Sigmoid colon (tissue), 7 donors: ENCODE measurements at places on chromosomes 16 and 17. TPM values are rescaled to one million over a fixed set of nuclear protein-coding genes. Genes with fewer than 3 reads are reported as not detected.

ENKD1 gene
- total RNA-seq = 24.2 TPM

CACNG1 gene
- total RNA-seq = not detected

G6PC1 gene
- not detected for total RNA-seq

P2RX1 gene
- 15.5 TPM for total RNA-seq

RGS11 gene
- total RNA-seq = 24.9 TPM

CDT1 gene
- total RNA-seq = not detected

CD300H gene
- not detected for total RNA-seq

TXNDC11 gene
- 26.0 TPM for total RNA-seq

HID1 gene
- 7.1 TPM for total RNA-seq

- DNase-seq = peak; percentile 63
- peak overlapping the region; percentile 91 for H3K27ac ChIP-seq
- H3K4me3 ChIP-seq = peak overlapping the region; percentile 42
- peaks cover 8% of the 10 kb centered on the region for H3K36me3 ChIP-seq
Measured at GRCh38 chr17:28645576-28645939, 600 bp upstream of the BLTP2 start.

DNA sequence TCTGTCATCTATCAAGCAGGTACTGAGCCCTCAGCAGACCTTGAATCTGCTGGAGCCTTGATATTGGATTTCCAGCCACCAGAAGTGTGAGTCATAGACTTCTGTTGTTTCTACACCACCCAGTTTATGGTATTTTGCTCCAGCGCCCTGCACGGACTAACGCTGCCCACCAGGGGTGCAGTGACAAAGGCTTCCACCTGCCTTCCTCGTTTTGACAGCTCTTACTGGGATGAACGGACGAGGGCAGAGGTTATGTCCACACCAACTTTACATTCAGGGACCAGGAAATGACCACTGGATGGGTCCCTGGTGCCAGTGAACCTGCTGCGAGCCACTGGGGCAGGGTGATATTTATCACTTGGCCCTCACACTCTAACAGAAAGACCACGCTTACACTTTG is 66.6 kb upstream of the CBX4 start:
- H3K27me3 ChIP-seq = no peaks in the 10 kb centered on the region
- no peak for DNase-seq
- no peaks in the 10 kb centered on the region for H3K4me1 ChIP-seq

- peak overlapping the region; percentile 88 for H3K27ac ChIP-seq
- H3K36me3 ChIP-seq = no peaks in the 10 kb centered on the region
- H3K4me1 ChIP-seq = peaks cover 76% of the 10 kb centered on the region
- peak; percentile 90 for DNase-seq
- no peak overlapping the region for H3K4me3 ChIP-seq
Measured at GRCh38 chr17:47279062-47279801, 25.6 kb downstream of the ITGB3 start.

- no peaks in the 10 kb centered on the region for H3K27me3 ChIP-seq
- H3K27ac ChIP-seq = no peak overlapping the region
- peaks cover 88% of the 10 kb centered on the region for H3K36me3 ChIP-seq
- DNase-seq = no peak
- no peak overlapping the region for H3K4me3 ChIP-seq
Measured at GRCh38 chr16:71676236-71676635, 48.3 kb downstream of the PHLPP2 start.

GRCh38 chr17:574061-574460 is 140.6 kb downstream of the VPS53 start:
- DNase-seq = peak; percentile 71
- H3K36me3 ChIP-seq = no peaks in the 10 kb centered on the region
- no peaks in the 10 kb centered on the region for H3K4me1 ChIP-seq

- DNase-seq = no peak
- H3K4me3 ChIP-seq = no peak overlapping the region
- peaks cover 4% of the 10 kb centered on the region for H3K27me3 ChIP-seq
- H3K27ac ChIP-seq = no peak overlapping the region
- no peaks in the 10 kb centered on the region for H3K36me3 ChIP-seq
Measured at GRCh38 chr17:76877437-76877836, 9.2 kb downstream of the MGAT5B start.

GRCh38 chr17:49829026-49829425 is 18.8 kb downstream of the TAC4 start:
- no peaks in the 10 kb centered on the region for H3K27me3 ChIP-seq
- no peak overlapping the region for H3K4me3 ChIP-seq
- peaks cover 36% of the 10 kb centered on the region for H3K36me3 ChIP-seq
- DNase-seq = no peak
- no peaks in the 10 kb centered on the region for H3K4me1 ChIP-seq

GRCh38 chr17:16488186-16488967 is 3.6 kb downstream of the LRRC75A start:
- no peaks in the 10 kb centered on the region for H3K27me3 ChIP-seq
- H3K36me3 ChIP-seq = no peaks in the 10 kb centered on the region
- no peak overlapping the region for H3K27ac ChIP-seq
- no peak for DNase-seq
- H3K4me3 ChIP-seq = no peak overlapping the region
- peaks cover 55% of the 10 kb centered on the region for H3K4me1 ChIP-seq

- no peak overlapping the region for H3K27ac ChIP-seq
- DNase-seq = no peak
- H3K4me3 ChIP-seq = no peak overlapping the region
- H3K36me3 ChIP-seq = no peaks in the 10 kb centered on the region
Measured at GRCh38 chr16:89031715-89032659, 55.0 kb upstream of the CBFA2T3 start.

DNA sequence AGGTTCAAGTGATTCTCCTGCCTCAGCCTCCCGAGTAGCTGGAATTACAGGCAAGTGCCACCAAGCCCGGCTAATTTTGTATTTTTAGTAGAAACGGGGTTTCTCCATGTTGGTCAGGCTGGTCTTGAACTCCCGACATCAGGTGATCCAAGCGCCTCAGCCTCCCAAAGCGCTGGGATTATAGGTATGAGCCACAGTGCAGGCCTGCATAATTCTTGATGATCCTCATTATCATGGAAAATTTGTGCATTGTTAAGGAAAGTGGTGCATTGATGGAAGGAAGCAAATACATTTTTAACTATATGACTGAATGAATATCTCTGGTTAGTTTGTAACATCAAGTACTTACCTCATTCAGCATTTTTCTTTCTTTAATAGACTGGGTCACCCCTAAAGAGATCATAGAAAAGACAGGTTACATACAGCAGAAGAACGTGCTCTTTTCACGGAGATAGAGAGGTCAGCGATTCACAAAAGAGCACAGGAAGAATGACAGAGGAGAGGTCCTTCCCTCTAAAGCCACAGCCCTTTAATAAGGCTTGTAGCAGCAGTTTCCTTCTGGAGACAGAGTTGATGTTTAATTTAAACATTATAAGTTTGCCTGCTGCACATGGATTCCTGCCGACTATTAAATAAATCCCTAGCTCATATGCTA is 38.1 kb downstream of the RND2 start:
- no peak overlapping the region for H3K27ac ChIP-seq
- no peak overlapping the region for H3K4me3 ChIP-seq
- H3K27me3 ChIP-seq = no peaks in the 10 kb centered on the region
- no peaks in the 10 kb centered on the region for H3K36me3 ChIP-seq
- no peaks in the 10 kb centered on the region for H3K4me1 ChIP-seq

DNA sequence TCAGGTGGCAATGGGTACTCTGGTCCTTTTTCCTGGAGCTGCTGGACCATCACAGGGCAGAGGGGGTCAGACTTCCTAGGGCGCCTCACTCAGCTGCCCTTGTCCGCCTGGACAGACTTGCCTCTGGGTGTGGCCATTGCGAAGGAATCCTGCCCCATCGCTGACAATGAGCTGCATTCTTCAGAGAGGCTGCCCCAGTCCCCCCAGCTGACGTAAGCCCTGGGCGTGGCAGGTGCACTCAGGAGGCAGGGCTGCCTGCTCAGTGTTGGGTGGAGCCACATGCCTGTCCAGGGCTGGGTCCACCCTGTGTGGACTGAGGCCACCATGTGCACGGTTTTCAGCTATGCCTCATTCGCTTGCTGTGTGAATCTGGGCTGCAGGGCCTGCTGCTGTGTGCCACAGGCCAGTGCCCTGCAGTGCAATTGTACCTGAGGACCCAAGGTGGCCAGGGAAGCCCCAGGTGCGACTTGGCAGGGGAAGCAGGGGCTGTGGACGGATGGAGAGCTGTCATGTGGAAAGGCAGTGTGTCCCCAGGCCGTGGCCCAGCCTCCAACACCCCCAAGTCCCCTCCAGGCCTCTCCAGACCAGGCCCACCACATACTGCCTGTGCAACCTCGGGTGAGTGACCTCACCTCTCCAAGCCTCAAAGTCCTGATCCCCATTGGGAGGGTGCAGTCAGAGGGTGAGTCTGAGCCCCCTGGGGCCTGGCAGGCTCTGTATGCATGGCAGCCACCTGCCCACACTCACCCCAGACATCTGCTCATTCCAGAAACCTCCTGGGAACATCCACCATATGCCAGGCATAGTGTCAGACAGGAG is 14.0 kb upstream of the MPRIP start:
- peak; percentile 75 for DNase-seq
- no peak overlapping the region for H3K4me3 ChIP-seq
- H3K4me1 ChIP-seq = no peaks in the 10 kb centered on the region
- no peaks in the 10 kb centered on the region for H3K36me3 ChIP-seq
- H3K27me3 ChIP-seq = no peaks in the 10 kb centered on the region
- H3K27ac ChIP-seq = no peak overlapping the region

- no peaks in the 10 kb centered on the region for H3K4me1 ChIP-seq
- no peaks in the 10 kb centered on the region for H3K36me3 ChIP-seq
- H3K4me3 ChIP-seq = no peak overlapping the region
- no peak overlapping the region for H3K27ac ChIP-seq
- H3K27me3 ChIP-seq = no peaks in the 10 kb centered on the region
- DNase-seq = no peak
Measured at GRCh38 chr17:10336393-10336792, 36.4 kb downstream of the MYH13 start.

- H3K36me3 ChIP-seq = no peaks in the 10 kb centered on the region
- no peaks in the 10 kb centered on the region for H3K27me3 ChIP-seq
Measured at GRCh38 chr17:29020576-29020975, 14.7 kb upstream of the SEZ6 start.

DNA sequence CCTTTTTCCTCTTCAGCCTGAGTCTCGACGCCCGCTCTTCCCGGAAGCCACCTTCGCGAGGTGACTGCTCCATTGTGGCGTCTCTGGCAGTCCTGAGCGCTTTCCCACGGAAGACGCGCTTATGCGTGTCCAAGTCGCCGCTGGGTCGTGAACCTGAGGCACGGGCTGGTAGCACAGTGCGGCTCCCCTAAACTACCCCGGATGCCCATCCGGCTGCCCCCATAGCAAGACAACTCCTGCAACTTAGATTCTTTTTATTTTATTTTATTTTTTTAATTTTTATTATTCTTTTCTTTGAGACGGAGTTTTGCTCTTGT is 2.1 kb upstream of the ESRP2 start:
- no peaks in the 10 kb centered on the region for H3K36me3 ChIP-seq
- no peaks in the 10 kb centered on the region for H3K27me3 ChIP-seq
- H3K27ac ChIP-seq = peak overlapping the region; percentile 82
- H3K4me1 ChIP-seq = peaks cover 32% of the 10 kb centered on the region
- no peak for DNase-seq
- peak overlapping the region; percentile 73 for H3K4me3 ChIP-seq

- H3K4me1 ChIP-seq = peaks cover 25% of the 10 kb centered on the region
- peak within 1 kb of the TSS; percentile 61 for H3K4me3 ChIP-seq
- peaks cover 16% of the 10 kb centered on the region for H3K36me3 ChIP-seq
- peak; percentile 91 for DNase-seq
- peak within 1 kb of the TSS; percentile 45 for H3K27ac ChIP-seq
- no peaks in the 10 kb centered on the region for H3K27me3 ChIP-seq
Measured at GRCh38 chr17:42120770-42121769, at the start of gene KAT2A. Gene KAT2A (minus strand): TSS chr17:42121367. CDS start chr17:42121304, 63 bp downstream.

GRCh38 chr17:80834893-80835275 is 156.8 kb upstream of the CHMP6 start:
- no peak overlapping the region for H3K4me3 ChIP-seq
- no peaks in the 10 kb centered on the region for H3K27me3 ChIP-seq
- no peak for DNase-seq
- no peak overlapping the region for H3K27ac ChIP-seq

DNA sequence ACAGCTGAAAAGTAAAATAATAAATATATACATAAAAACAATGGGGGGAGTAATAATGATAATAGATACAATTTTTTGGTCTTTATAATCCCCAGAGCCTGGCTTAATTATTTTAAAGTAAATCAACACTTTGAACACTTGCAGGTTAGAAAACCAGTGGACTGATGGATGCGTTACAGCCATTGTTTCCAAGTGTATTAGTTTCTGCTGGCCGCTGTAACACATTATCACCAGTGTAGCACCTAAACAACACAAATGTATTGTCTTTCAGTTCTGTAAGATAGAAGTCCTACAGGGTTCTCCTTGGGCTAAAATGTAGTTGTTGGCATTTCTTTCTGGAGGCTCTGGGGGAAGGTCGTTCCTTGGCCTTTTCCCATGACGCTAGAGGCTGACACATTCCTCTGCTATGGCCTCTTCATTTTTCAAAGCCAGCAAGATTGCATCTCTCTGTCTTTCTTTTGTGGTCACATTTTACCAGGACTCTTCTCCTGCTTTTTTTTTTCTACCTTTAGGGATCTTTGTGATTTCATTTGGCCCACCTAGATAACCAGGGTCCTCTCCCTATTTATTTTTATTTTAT is 116.8 kb downstream of the WWOX start:
- no peaks in the 10 kb centered on the region for H3K27me3 ChIP-seq
- no peaks in the 10 kb centered on the region for H3K36me3 ChIP-seq
- no peaks in the 10 kb centered on the region for H3K4me1 ChIP-seq
- H3K4me3 ChIP-seq = no peak overlapping the region

DNA sequence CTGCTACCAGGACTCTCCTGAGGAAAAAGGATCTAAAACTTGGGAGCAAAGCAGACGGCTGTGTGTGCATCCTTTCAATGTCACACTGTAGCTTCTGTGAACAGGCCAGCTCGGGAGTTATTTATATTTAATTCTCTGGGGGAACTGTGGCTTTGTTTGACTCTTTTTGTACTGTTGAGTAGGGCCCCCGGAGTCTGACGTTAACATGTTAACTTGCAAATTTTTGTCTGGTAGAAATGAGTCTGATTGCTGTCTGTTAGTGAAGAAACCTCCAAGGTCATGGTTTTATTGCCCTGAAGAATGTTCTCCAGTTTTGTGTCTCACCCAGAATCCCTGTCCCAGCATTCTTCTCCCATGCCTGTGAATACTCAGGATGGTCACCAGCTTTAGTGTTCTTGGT is 14.2 kb upstream of the KCNG4 start:
- H3K4me1 ChIP-seq = no peaks in the 10 kb centered on the region
- no peak overlapping the region for H3K4me3 ChIP-seq
- H3K27ac ChIP-seq = no peak overlapping the region
- no peak for DNase-seq
- H3K27me3 ChIP-seq = no peaks in the 10 kb centered on the region

GRCh38 chr16:11439790-11440656 is 94.8 kb downstream of the RMI2 start:
- no peak for DNase-seq
- no peak overlapping the region for H3K27ac ChIP-seq
- no peaks in the 10 kb centered on the region for H3K4me1 ChIP-seq
- no peak overlapping the region for H3K4me3 ChIP-seq
- no peaks in the 10 kb centered on the region for H3K27me3 ChIP-seq
- H3K36me3 ChIP-seq = no peaks in the 10 kb centered on the region

GRCh38 chr17:15194859-15195277 is 70.3 kb downstream of the PMP22 start:
- no peak for DNase-seq
- no peaks in the 10 kb centered on the region for H3K4me1 ChIP-seq
- H3K36me3 ChIP-seq = no peaks in the 10 kb centered on the region
- no peak overlapping the region for H3K27ac ChIP-seq
- no peak overlapping the region for H3K4me3 ChIP-seq

GRCh38 chr17:7677388-7678067 is 9.8 kb downstream of the TP53 start:
- no peak for DNase-seq
- no peak overlapping the region for H3K27ac ChIP-seq
- H3K4me1 ChIP-seq = no peaks in the 10 kb centered on the region
- H3K4me3 ChIP-seq = no peak overlapping the region

- H3K36me3 ChIP-seq = no peaks in the 10 kb centered on the region
- peaks cover 8% of the 10 kb centered on the region for H3K4me1 ChIP-seq
- DNase-seq = no peak
- H3K27me3 ChIP-seq = no peaks in the 10 kb centered on the region
Measured at GRCh38 chr16:14958323-14958600, 16.6 kb upstream of the PDXDC1 start.
